ENCODE measurements at places on chromosomes 13 and 19. TPM values are rescaled to one million over a fixed set of nuclear protein-coding genes. Genes with fewer than 3 reads are reported as not detected.

The CD37 gene
- 0.27 TPM for total RNA-seq

The CALR3 gene
- not detected for total RNA-seq

The ANGPTL4 gene
- total RNA-seq = 12.0 TPM

The GPR183 gene
- 5.2 TPM for total RNA-seq

The GARIN5A gene
- 2.7 TPM for total RNA-seq

The IGFL3 gene
- total RNA-seq = 2.1 TPM

The CACNG8 gene
- not detected for total RNA-seq

The CD33 gene
- not detected for total RNA-seq

The LGALS7 gene
- total RNA-seq = not detected

The ZNF208 gene
- not detected for total RNA-seq

The FPR3 gene
- total RNA-seq = not detected

The VASP gene
- total RNA-seq = 68.9 TPM

The NLRP12 gene
- not detected for total RNA-seq

The VSTM2B gene
- total RNA-seq = 0.47 TPM

The SELENOV gene
- total RNA-seq = 0.50 TPM

The ZNF296 gene
- total RNA-seq = 0.52 TPM

The MIA gene
- not detected for total RNA-seq

The KLK14 gene
- total RNA-seq = not detected

The ONECUT3 gene
- total RNA-seq = 0.08 TPM

The KBTBD6 gene
- 6.9 TPM for total RNA-seq

The BAX gene
- total RNA-seq = 77.3 TPM

The EXOC3L2 gene
- 1.3 TPM for total RNA-seq

The CDC42EP5 gene
- 46.8 TPM for total RNA-seq

The DCT gene
- not detected for total RNA-seq

The GYS1 gene
- total RNA-seq = 29.2 TPM

The MCEMP1 gene
- total RNA-seq = not detected

The CLEC17A gene
- total RNA-seq = not detected

The ZNF560 gene
- not detected for total RNA-seq

The PSPN gene
- 2.4 TPM for total RNA-seq

The SIGLECL1 gene
- not detected for total RNA-seq

The ZNF541 gene
- total RNA-seq = 0.43 TPM

The ELANE gene
- total RNA-seq = 0.83 TPM

The EMC10 gene
- total RNA-seq = 160 TPM

The CAMSAP3 gene
- 15.1 TPM for total RNA-seq

The C19orf67 gene
- not detected for total RNA-seq

The SCN1B gene
- 0.20 TPM for total RNA-seq

The KIR2DL3 gene
- total RNA-seq = not detected

The NXNL1 gene
- total RNA-seq = not detected

The LILRB3 gene
- 0.24 TPM for total RNA-seq

The RPS15 gene
- 1,885 TPM for total RNA-seq

The ZNF304 gene
- total RNA-seq = 7.5 TPM

The ZNF415 gene
- 24.1 TPM for total RNA-seq

The ZNF835 gene
- total RNA-seq = not detected

The TMEM147 gene
- 133 TPM for total RNA-seq

The METTL21C gene
- not detected for total RNA-seq

Data from hepatocyte (in vitro differentiated cells).